ENCODE measurements at places on chromosomes 1 and 21. TPM values are rescaled to one million over a fixed set of nuclear protein-coding genes. Genes with fewer than 3 reads are reported as not detected.

Gene HSPA6
- 0.47 TPM for total RNA-seq

Gene EFCAB7
- 6.3 TPM for total RNA-seq

Gene FAM229A
- total RNA-seq, result 5.4 TPM

Gene MAP3K21
- 2.2 TPM for total RNA-seq

Gene DNASE2B
- total RNA-seq, result not detected

Gene FAM131C
- 1.8 TPM for total RNA-seq

Gene SLAMF9
- total RNA-seq, result not detected

Gene ZFYVE9
- 0.29 TPM for total RNA-seq

Gene MPZ
- 5.9 TPM for total RNA-seq

Measured in activated CD8-positive, alpha-beta memory T cell treated with anti-CD3 and anti-CD28 coated beads, Interleukin-2, amount 10 ng/mL, durations not matched to agents 7 days and 5 days (primary cell).